Activated CD8-positive, alpha-beta memory T cell treated with anti-CD3 and anti-CD28 coated beads for 4 hours (primary cell): ENCODE measurements at places on chromosomes 7 and 10.

DNA sequence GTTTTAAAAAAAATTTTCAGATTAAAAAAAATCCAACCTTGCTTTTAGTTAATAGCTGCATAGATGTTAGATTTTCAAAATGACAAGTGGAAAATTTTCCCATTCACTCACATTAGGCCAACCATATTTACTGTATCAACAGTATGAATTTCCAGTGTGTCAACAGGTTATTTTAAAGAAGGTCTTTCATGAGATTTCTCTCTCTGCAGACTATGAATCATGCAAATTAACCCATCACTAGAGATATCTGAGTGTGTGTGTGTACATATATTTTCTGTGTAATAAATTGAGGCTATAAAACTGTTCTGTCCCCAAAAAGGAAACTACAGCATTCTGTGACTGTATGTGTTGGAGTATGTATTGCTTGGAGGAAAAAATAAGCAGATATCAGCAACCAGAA is 305.6 kb downstream of the ARL4A start:
- DNase-seq, result no peak

- DNase-seq, result no peak
Observed at GRCh38 chr7:157745721-157746709, 409.2 kb downstream of the DNAJB6 start.

GRCh38 chr7:116024826-116025809 is 5.4 kb downstream of the TFEC start:
- DNase-seq, result no peak

- no peak for DNase-seq
Observed at GRCh38 chr10:83915801-83916200, 223.5 kb upstream of the GHITM start.

GRCh38 chr10:17386616-17387075 is 67.7 kb downstream of the ST8SIA6 start:
- no peak for DNase-seq

DNA sequence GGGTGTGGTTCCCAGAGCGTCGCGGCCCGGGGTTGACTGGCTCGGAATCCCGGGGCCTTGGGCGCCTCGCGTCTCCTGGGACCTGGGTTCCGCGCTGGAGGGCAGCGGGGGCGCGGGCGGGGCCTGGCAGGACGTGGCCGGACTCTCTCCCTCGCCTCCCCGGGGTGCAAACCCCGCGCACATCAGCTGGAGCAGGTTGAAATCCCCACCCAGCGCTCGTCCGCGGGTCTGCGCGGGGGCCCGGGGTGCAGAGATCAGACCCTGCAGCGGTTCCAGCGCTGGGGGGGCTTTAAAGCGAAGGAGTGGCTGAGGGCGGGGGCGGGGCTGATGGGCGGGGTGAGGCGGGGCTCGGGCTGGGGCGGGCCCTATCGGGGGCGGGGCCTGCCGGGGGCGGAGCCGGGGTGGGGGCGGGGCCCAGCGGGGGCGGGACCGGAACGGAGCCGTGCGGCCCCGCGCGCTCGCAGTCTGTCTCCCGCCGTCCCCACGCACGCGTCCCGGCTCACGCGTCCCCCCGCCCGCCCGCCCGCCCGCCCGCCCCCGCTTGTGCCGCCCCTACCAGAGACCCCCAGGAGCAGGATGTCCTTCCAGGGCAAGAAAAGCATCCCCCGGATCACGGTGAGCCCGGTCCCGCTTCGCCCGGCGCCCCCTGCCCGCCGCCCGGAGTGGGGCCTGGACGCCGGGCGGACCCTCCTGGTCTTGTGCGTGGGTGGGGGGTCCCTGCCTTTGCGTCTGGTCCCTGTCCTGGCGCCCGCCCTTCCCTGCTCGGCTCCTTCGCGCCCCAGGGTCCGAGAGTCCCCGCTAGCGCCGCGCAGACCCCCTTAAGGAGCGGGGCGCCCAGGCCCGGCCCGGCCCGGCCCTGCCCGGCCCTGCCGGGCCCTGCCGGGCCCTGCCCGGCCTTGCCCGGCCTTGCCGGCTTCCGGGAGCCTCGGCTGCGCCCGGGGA is at the start of gene DPYSL4:
Gene DPYSL4, plus strand, starts transcription at position 461 of the 942 bp plus-strand sequence. Its CDS starts 116 bp downstream, at position 577.
- no peak for DNase-seq

- no peak for DNase-seq
Observed at GRCh38 chr7:102210787-102211186, 75.9 kb upstream of the SH2B2 start.

- no peak for DNase-seq
Observed at GRCh38 chr10:63525021-63525420, 3.8 kb downstream of the REEP3 start.

DNA sequence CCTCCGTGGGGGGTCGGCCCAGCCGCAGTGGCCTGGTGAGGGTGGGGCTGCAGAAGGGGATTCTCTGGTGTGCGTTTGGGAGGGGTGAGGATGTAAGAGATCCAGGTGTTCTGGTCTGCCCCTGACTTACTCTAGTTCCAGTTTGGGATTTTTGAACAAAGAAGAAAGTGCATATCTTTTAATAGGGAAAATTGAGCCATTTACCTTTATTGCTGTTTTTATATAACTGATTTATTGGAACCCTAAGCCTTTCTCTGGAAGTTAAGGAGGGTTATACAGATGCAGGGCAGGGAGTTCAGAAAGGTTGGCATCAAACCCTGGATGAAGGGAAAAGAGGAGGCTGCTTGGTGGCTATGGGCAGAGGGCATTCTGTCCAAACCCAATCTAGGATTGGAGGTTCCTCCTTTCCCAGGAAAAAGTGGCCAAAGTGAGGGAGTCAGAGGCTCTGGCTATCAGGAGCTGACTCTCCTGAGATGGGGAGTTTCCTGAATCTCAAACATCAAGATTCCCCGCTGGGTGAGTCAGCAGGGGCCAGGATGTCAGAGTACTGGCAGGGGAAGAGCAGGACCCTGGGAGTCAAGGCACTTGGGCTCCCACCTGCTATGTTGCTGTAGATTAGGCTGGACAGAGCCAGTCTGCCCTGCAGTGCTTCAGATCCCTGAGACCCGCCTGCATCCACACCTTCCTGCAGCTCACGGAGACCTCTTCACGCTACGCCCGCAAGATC is 67.5 kb downstream of the CLIP2 start:
- DNase-seq, result no peak
